SIG-M5 (cell line): ENCODE measurements at places on chromosomes 11 and 22.

GRCh38 chr11:114440121-114440860 lies 1.0 kb downstream of the REXO2 start:
- DNase-seq: no peak

DNA sequence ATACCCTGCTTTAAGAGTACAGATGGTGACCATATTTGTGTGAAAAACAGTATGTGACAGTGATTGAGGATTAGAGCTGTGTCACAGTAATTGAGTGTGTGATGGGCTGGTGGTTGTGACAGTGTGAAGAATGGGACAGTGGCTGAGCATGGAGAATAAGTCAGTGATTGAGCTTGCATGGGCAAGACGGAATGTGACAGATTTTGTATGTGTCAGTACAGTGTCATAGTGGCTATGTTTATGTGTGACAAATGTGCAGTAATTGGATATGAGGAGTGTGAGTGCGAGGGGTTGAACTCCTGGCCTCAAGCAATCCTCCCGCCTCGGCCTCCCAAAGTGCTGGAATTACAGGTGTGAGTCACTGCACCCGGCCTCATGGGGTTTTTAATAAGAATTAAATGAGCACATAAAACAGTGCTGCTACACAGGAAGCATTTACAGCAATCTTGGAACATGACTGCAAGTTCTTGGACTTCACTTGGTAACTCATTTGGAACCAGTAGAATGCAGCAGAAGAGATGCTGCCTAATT lies 583 bp upstream of the RRAS2 start:
- DNase-seq: no peak

DNA sequence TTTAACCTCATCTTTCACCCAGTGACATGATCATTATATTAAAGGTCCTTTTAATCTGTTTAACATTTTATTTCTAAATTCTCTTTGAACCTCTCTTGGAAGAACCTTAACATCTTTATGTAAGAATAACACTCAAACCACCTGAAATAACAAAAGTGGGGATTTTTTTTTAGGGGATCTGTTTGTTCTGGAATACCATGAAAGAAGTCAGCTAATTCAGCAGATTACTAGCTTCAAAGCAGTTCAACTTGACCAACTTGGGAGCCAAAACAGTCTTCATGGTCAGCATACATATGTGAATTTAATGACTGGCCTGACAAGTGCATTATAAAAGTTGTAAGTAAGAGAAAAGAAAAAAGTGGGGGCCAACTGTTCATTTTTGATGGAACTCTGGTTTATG lies 52.3 kb downstream of the CCDC34 start:
- no peak for DNase-seq

- DNase-seq: no peak
Observed at GRCh38 chr22:26524870-26525269, 12.6 kb upstream of the TFIP11 start.

DNA sequence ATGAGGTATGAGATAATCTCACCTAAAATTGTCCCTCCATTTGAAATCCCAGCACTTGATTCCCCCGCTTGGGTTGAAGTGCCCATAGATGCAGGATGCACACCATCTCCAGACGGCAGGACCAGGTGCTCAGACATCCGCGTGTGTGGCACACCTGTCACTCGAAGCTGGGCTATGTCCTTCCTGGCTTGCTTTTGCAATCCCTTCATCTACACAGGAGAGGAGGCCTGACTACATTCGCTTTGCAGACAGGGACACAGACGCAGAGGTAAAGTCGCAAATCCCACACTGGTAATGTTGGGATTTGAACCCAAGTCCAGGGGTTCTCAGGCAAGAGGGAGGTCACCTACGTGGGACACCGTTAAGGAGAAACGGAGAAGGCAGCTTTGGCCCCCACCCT lies 7.2 kb upstream of the CYTH4 start:
- DNase-seq: no peak

DNA sequence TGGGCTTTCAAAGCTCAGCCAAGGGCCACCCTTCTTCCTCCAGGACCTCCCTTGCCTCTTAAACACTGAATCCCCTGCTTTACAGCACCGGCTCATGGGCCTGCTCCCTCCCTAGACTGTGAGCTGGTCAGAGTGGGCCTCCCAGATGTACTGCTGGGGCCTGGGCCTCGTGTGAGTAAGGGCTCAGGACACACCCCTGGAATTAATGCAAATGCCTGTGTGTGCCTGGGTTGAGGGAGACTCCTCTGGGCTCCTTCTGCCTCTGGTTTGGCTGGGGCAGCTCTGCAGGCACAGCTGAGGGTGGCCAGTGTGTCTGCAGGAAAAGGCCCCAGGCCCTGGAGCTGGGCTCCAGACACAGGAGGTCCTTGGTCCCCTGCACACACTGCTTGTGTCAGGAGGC lies 24.2 kb downstream of the ALX4 start:
- no peak for DNase-seq

DNA sequence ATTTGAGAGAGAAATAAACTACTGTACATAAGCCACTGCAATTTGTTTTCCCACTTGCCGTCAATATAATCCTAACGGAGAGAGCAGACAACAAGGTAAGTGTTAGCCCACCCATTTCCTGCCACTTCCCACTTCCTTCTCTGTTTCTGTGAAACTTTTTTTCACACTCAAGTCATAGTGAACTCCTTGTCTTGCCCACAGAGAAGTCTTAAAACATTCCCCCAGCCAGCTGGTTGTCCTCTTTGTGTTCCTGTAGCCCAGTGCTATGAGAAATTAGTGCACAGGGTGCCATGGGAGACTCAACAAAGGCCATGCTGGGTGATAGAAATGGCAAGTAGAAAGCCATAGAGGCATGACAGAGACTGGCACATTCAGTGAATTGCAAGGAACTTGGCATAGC lies 208.6 kb downstream of the BLID start:
- DNase-seq: no peak

GRCh38 chr22:42611051-42611450 lies 3.6 kb downstream of the POLDIP3 start:
- DNase-seq: no peak

DNA sequence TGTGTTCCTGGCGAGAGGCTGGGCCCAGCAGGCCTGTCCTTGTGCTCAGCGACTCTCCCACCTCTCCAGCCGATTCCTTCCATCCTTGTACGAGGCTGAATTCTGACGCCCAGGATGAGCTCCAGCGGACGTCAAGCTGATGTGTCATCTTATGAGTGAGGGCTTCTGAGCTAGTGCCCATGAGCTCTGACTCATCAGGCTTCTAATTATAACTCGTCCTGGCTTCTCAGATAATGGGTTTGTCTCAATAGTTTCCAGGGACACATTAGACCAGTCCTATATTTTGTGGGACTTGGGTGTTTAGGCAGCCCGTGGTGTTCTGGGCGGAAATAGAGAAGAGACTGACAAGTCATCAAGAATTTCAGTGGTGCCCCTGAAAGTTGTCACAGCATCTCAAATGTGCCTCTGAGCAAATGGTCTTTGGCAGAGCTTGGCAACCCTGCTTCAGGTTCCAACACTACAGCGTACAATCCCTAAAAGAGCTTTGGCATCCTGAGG lies 108.2 kb upstream of the CD44 start:
- peak; percentile 56 for DNase-seq

DNA sequence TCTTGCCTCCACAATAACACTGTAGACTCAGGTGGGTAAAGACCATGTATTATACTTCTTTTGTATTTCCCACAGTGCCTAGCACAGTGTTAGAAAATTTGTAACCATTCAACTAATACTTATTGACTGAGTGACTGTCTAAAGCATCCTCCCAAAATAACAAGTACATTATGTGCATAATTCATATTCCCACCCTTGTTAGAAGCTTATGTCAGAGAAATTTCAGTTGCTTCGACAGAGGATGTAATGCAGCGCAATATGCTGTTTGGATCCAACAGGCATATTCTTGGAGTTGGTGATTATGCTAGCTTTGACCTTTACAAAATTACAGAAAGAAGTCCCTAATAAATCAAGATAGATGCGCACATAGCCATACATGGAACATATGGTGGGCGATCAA lies 53.0 kb downstream of the AMBRA1 start:
- DNase-seq: no peak

- no peak for DNase-seq
Observed at GRCh38 chr11:34850334-34850733, 65.8 kb downstream of the APIP start.

GRCh38 chr11:88475991-88476418 lies 138.5 kb upstream of the CTSC start:
- DNase-seq: no peak

- no peak for DNase-seq
Observed at GRCh38 chr11:69542314-69543168, 61.1 kb downstream of the LINC01488 start.

DNA sequence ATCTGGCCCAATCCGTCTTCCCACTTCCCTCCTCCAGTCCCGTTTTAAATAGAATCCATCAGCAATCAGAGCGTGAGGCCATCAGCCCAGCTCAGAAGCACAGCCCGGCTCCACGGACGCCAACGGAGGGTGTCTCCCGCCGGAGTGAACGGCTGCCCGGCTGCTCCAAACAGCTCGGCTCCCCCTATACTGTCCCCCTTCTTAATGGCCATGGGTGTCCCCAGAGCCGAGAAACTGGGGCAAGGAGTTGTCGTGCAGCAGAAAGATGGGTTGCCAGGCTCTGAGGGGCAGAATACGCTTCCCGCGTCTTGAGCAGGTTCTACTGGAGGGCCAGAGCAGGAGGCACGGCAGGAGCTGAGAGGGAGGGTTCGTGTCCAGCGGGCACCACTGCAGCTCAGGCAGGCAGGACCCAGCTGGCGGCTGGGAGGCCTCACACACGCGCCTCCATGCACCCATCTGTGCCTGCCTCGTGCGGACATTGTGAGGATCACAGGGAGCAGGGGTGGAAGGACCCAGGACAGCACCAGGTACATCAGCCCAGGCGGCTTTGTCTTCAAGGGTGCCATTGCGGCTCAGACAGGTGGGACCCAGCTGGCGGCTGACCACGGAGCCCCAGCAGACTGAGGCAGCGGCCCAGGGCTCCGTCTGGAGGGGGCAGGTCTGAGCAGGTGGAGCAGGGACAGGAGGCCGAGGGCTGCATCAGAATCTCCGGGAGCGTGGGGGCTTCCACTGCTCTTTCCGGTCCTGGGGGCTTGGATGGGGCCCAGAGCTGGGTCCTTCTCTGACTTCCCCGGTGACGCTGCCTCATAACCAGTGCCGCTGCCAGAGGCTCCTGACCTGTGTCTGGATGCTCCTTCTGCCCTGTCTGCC lies 882.7 kb downstream of the BRD1 start:
- DNase-seq: no peak

DNA sequence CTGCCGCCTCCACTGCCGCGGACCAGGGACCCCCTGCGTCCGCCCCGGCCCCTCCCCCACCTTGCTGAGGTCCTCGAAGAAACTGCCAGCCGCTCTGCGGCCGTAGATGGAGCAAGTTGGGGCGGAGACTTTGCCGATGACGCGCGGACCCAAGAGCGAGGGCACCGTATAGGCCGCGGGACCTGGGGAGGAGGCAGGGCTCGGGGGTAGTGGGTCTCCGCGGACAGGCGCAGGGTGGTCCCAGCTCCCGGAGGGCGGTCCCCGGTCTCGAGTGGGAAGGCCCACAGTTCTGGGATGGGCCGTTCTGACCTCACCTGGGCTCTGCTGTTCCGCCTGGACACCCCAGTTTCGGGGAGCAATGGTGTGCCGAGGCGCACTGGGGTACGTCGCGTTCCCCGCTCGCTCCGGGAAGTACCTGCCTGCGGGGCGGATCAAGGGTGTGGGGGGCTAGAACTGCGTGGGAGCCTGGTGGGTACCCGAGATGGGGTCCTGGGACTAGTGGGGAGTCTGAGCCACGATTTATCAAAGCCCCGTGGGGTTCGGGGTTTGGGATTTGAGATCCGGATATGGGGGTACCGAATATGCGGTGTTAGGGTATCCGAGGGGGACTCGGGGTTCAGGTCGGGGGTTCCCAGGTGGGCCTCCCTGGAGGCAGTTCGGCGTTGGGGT lies 1.2 kb upstream of the TYMP start:
- no peak for DNase-seq

DNA sequence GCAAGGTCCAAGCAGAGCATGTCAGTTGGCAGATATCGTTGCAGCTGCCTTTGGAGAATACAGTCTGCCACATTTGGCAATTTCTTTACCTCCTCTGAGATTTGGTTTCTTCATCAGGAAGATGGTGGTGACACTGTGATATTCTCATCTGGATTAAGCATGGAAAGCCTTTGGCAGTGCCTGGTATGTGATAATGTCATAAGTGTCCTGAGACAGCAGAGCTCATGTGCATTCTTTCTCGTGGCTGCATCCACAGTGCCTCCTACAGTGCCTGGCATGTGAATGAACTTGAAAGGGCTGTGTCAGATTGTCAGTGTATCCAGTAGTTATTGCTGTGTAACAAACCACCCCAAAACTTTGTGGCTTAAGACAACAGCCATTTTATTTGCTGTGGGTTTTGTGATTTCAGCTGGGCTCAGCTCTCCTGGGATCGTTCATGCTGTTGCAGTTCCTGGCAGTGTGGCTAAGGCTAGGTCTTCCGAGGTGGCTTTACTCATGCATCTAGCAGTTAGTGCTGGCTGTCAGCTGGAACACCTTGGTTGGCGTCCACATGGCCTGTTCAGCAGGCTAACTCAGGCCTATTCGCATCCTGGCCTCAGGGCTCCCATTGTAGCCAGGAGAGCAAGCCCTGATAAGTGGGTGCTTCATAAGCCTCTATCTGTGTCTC lies 35.7 kb upstream of the MICAL2 start:
- no peak for DNase-seq

DNA sequence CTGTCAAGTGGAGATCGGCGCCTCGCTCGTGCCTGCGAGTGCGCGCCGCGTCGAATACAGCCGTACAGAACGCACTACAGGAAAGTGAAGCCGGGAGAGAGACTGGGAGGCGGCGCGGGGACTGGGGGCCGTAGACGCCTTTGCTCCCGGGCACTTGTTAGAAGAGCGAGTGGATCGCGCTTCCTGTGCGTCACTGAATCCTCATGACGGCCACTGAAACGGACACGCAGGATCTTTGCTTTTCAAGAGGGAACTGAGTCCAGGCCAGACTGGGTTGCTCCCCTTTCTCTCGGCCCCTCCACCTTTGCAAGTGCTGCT lies 314 bp downstream of the RIC8A start:
- DNase-seq: no peak
